CD4-positive, alpha-beta T cell treated with Interferon alpha-2 for 1 hour (primary cell): ENCODE measurements at places on chromosomes 11 and 22.

GRCh38 chr11:23976841-23977271 lies 520.0 kb upstream of the LUZP2 start:
- DNase-seq, result no peak

DNA sequence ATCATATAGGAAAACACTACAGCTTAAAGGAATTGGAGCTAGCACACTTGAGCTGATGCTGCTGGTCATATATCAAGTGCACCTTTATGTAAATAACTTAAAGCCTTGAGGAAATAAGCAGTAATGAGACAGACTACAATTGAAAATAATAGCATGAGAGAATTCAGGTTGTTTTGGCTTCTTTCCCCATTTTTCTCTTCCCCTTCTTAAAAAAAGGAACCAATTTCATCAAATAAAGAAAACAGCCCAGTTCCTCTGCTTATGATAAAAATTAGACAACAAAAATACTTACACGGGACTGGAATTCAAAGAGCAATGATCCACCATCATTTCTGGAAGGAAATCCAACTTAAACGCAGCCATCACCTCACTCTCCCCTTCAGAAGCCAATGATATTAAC lies 50.2 kb upstream of the RAPSN start:
- no peak for DNase-seq

DNA sequence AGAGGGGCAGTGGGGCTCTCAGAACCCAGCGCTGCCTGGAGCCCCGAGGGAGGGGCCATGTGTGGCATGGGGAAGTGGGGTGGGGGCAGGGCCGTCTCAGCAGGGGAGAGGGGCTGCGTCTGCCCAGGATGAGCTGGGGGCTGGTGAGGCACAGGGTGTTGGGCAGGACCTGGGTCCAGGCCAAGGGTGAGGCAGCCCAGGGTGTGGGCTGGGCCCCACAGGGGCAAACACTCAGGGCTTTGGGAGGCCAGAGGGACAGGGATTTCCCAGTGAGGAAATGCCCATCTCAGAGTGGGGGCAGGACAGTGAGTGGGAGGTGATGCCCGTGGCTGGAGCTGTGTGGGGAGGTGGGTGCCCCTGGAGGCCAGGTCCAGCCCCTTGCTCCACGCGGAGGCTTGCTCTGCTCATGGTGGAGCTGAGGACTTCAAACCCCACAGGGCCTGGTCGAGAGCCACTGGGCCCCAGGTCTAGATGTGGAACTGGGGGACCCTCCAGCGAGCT lies 5.4 kb downstream of the PLXNB2 start:
- no peak for DNase-seq

GRCh38 chr11:20844216-20844615 lies 174.8 kb downstream of the NELL1 start:
- no peak for DNase-seq

- DNase-seq, result peak; percentile 65
Measured at GRCh38 chr22:43090130-43090789, 1.1 kb upstream of the TTLL1 start.

DNA sequence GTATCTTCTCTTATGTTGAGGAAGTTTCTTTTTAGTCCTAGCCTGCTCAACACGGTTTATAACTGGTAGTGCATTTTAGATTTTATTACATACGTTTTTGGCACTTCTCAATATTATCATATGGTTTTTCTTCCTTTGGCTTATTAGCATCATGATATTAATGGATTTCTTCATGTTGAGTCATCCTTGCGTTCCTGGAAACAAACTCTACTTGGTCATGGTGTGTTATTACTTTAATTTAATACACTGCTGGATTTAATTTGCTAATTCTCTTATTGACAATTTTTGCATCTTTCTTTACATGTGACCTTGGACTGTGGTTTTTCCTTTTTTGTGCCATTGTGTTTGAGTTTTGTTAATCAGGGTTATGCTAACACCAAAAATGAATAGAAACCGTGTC lies 20.5 kb downstream of the IGF2 start:
- no peak for DNase-seq

GRCh38 chr22:46843821-46844255 lies 81.4 kb downstream of the TBC1D22A start:
- DNase-seq, result no peak

GRCh38 chr11:28269586-28269985 lies 161.4 kb downstream of the METTL15 start:
- DNase-seq, result no peak
